GM23248 (cell line): ENCODE measurements at places on chromosomes 5 and 9. TPM values are rescaled to one million over a fixed set of nuclear protein-coding genes. Genes with fewer than 3 reads are reported as not detected.

Gene CCNJL
- 0.06 TPM in 1 of 2 replicates, not detected in the other for polyA plus RNA-seq

Gene CDH9
- not detected in 2 replicates for polyA plus RNA-seq

Gene CNTFR
- not detected in 2 replicates for polyA plus RNA-seq

Gene TERT
- polyA plus RNA-seq, result not detected in 2 replicates

Gene DNAJC21
- 15.3 and 15.5 TPM in 2 replicates for polyA plus RNA-seq

Gene C9orf153
- polyA plus RNA-seq, result 0.21 TPM in 1 of 2 replicates, not detected in the other

Gene PHF24
- polyA plus RNA-seq, result 0.34 TPM in 1 of 2 replicates, not detected in the other

Gene FCN1
- polyA plus RNA-seq, result not detected in 2 replicates
